ENCODE measurements at places on chromosomes 1 and 21.
A peak's percentile ranks its signal among the peaks of the same experiment; 100 is the strongest.

DNA sequence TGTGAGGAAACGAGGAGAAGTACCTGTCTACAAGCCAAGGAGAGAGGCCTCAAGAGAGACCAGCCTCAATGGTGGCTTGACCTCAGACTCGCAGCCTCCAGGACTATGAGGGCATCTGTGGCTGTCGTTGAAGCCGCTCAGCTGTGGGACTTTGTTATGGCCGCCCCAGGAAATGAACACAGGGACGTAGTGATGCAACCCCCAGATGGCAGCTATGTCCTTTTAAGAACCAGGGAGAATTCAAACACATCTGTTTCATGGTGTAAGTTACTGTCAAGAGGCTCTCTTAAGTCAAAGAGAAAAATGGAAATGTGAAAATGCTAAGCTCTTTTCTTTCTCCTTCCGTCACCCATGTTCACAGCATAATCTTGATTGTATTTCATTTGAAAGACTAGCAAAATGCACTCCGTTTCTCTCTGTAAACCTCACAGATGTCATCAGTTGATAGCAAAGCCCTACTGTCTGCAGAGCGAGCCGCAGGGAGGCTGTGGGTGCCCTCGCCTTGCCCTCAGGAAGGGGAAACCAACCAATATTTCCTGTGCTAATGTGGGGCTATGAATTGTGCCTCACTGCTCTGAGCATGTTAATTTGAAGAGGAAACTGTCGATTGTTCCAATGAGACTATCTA, 21.3 kb downstream of the UBASH3A start:
- no peak for DNase-seq

DNA sequence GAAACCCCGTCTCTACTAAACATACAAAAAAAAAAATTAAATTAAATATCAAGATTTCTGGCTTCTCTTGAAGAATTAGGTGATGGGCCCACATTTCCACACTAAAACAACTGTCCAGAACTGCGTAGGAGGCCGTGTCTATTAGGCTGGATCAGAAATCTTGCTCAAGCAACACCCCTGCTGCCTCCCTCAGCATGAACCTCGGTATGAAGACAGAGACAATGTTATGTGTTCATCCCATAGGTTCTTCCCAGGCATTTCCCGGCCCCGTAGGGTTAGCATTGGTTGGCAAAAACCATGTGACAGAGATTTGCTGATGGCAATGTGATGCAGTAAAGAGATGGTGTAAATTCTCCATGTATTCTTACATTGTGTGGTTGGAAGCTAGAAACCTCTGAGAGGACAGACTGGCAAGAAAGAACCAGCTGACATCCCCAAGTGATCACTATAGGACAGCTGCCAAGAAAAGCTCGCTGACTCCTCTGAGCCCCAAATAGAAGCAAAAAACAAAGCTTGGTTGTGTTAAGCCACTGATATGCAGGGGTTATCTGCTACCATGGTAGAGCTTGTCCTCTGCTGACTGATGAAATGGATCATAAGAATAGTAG, 34.5 kb downstream of the EBNA1BP2 start:
- no peak for DNase-seq

- DNase-seq, result no peak
These were observed 9.4 kb downstream of the CELSR2 start for GRCh38 chr1:109258481-109259466.

DNA sequence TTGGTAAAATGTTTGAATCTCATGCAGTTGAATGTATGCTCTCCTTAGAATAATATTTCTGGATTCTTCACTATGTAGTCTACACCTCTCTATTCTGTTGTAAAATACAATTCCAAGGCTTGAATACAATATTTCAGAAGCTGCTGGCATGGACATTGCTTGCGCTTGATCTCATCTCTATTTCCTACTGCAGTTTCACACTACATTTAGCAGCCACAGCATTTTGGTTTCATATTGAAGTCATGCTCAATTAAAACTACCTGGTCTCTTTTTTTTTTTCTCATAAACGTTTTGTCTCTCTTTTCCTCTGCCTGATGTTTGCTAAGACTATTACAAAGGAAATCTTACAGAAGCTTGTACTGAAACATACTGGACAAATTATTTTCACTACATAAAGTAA, 631.0 kb upstream of the TMPRSS15 start:
- DNase-seq, result no peak

GRCh38 chr1:31006747-31007146, 58.8 kb downstream of the PUM1 start:
- no peak for DNase-seq

GRCh38 chr21:46489800-46490199, 31.1 kb downstream of the DIP2A start:
- DNase-seq, result no peak

DNA sequence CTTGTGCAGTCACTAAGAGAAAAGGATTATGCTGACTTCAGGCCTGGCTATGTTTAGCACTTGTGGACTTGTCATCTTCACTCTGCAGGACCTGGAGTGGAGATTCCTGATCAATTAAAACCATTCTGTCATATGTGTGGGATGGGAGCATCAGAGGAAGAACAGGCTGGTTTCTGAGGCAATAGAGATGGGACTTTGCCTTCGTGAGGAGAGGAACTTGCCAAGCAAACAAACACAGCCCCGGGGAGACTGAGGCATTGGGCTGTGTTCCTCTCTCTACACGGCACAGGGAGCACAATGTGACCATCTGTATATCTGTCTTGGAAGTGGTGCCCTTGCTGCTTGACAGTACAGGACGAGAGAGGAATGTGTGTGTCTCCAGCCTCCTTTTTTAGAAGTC, 23.1 kb downstream of the VASH2 start:
- DNase-seq, result no peak

GRCh38 chr1:221837896-221838295, 96.0 kb upstream of the DUSP10 start:
- DNase-seq, result no peak

DNA sequence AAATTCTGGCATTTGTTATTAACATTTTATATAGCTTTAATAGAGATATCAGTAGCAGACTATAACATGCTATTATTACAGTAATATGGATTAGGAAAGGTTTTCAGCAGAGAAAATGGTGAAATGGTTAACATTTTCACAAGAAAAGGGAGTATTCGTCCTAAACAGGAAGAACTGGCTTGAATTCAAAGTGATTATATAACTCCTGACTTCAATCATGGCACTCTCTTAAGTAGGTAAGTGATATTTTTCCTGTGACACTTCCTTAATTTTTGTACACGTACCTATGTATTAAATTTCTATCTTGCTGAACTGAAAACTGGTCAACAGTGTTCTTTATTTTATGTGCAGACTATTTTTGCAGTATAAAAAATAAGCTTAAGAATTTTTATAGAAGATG, 67.9 kb upstream of the CNN3 start:
- DNase-seq, result no peak

DNA sequence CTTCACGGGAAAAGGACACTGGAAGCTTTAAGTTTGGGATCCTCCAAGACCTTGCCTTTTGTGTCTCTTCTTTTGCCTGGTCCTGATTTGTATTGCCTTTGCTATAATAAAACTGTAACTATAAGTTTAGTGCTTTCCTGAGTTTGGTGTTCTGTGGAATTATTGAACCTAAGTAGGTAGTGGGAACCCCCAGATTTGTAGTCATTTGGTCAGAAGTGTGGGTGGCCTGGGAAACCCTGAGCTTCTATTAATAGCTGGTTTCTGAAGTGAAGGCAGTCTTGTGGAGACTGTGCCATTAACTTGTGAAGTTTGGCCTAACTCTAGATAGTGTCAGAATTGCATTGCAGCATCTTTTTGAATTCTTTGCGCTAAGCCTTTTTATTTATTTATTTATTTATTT, 6.8 kb upstream of the MYCL start:
- DNase-seq, result no peak

DNA sequence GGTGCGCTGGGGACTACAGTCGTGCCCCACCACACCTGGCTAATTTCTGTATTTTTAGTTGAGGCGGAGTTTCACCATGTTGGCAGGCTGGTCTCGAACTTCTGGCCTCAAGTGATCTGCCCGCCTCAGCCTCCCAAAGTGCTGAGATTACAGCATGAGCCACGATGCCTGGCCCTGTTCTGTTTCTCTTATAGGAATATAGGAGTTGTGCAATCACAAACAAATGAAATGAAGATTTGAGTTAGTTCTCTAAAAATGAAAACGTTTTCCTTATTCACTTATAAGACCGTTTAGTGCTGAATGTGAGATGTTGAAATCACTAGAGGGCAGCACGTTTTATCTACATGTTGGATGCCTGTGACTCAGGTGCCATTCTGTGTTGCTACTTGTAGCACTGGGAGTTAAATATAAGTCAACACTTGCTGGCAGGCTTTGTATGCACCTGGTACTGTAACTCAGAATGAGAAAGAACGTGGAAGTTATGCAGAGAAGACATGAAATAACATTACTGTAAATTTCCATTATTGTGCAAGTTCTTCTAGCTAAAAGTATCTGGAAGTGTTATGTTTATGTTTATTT, 45.8 kb downstream of the MIGA1 start:
- peak; percentile 70 for DNase-seq

- DNase-seq, result no peak
These were observed 680 bp upstream of the CNN3 start for GRCh38 chr1:94927405-94928175.

- peak; percentile 84 for DNase-seq
These were observed at the start of gene METTL25B for GRCh38 chr1:156727926-156728598. TSS of gene METTL25B (plus strand) at chr1:156728469. CDS start at chr1:156729105, 636 bp downstream.

DNA sequence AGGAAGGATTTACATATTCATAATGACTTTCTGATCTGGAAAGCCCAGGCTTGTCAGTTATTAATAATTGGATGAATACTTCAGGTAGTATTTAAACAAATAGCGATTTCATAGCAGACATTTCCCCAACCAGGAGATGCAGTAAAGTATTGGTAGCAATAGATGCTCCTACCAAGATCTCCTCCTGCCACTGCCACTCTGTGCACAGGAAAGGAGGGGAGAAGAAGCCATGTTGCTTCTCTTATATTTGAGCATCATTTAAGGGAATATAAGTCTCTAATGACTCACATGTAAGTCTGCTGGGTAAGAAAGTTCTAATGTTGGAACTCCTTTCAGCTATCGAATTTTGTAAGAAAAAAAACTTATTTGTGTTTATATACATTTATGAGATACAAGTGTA, 420 bp upstream of the IFI16 start:
- DNase-seq, result no peak

GRCh38 chr1:48499211-48499735, 27.3 kb upstream of the SPATA6 start:
- DNase-seq, result no peak

DNA sequence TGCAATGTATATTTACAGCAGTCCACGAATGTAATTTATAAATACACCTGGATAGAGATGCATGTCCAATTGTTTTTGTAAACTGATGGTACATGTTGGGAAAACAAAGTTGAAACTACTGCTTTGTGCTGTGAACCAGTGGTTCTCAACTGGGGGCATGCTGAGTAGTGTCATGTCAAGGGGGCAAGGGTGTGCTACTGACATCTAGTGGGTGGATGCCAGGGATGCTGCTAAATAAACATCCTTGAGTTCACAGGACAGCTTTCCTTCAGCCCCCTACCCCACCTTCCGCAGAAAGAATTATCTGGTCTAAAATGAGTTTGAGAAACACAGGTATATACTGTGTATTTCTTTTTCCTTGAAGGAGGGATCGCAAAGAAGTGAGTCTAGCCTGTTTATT, 95.9 kb downstream of the RASAL2 start:
- peak; percentile 6 for DNase-seq

DNA sequence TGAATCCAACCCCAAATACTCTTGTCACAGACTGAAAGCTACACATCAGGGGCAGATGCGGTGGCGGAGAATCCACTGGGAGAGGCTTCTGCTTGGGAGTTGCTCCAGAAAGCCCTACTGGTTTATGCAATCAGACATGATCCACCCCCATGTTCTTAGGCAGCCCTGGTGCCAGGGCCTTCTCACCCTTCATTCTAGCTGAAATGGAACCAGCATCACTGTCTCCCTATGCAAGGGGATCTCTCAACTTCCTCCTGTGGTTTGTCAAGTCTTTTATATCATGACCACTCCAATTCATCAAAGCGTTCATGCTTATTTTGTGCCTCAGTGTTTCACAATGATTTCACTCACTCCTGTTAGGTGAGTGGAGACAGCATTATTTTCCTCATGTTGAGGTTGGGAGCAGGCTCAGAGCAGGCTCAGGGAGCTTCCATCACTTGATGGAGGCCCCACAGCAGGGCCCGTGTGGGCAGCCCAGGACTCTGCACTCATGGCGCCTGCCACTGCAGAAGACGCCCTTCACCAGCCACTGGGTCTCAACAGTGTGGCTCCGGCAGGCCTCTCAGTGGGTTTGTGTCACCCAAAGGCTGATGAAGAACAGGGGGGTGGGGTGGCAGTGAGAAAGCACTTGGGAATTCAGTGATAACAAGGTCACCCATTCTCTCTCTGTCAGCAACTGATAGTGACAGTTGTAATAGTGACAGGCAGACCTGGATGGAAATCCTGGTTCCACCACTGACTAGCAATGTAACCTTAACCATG, 67.1 kb downstream of the CD58 start:
- DNase-seq, result no peak

- DNase-seq, result no peak
These were observed 49.7 kb downstream of the LMX1A start for GRCh38 chr1:165306543-165307434.
